GM12878 (cell line): ENCODE measurements at places on chromosomes 12 and 14.

DNA sequence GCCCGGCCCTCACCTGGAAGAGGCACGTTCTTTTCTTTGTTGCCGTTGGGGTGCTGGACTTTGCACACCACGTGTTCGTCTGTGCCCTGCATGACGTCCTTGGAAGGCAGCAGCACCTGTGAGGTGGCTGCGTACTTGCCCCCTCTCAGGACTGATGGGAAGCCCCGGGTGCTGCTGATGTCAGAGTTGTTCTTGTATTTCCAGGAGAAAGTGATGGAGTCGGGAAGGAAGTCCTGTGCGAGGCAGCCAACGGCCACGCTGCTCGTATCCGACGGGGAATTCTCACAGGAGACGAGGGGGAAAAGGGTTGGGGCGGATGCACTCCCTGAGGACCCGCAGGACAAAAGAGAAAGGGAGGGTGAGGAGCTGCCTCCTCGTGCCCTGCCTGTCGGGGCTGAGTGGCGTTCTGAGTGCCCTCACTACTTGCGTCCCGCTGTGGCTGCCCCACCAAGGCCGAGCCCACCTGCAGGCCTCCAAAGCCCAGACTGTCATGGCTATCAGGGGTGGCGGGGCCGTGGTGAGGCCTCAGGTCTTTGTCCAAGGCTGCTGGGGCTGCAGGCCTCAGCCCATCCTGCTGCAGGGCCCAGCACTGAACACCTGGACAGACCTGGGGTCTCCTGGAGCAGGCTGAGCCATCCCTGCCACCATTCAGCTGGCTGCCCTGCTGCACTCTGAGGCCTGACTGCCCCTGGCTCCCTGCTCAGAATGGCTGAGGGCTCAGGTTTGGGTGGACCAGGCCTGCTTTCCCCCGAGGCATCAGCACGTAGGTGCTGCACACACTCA, 329.7 kb downstream of the TMEM121 start:
- no peak for DNase-seq

- DNase-seq = no peak
Observed at GRCh38 chr12:106743270-106743988, 31.1 kb upstream of the RIC8B start.

DNA sequence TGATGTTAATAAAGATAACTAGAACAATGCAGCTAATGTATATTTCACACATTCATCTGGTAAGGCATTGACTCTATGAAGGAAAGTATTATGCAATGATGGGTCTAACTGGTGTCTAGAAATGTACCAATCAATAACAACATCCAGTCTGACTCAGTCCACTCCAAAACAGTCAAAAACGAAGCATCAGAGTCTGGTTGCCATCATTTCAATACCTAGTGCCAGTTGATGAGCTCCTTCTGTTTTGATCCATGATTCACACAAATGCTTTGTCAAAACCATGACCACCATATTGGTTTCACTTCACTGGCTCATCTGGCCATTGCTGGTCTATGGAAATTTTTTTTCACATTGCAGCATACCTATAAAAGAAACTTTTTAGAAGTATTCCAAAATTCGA, 747.2 kb upstream of the TMEM132C start:
- no peak for DNase-seq

- DNase-seq = no peak
Observed at GRCh38 chr14:28867571-28867970, 101.0 kb downstream of the FOXG1 start.

DNA sequence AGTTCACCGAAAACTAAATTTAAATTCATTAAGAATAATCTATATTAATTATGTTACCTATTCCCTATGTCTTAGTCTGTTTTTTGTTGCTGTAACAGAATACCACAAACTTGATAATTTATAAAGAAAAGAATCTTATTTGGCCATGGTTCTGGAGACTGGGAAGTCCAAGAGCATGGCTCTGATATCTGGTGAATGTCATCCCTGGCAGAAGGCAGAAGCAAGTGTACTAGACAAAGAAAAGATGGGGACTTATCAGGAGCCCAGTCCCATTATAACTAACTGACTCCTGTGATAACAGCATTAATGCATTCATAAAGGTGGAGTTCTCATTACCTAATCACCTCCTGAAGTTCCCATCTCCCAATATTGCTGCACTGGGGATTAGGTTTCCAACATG, 33.3 kb upstream of the BCAT1 start:
- DNase-seq = no peak

DNA sequence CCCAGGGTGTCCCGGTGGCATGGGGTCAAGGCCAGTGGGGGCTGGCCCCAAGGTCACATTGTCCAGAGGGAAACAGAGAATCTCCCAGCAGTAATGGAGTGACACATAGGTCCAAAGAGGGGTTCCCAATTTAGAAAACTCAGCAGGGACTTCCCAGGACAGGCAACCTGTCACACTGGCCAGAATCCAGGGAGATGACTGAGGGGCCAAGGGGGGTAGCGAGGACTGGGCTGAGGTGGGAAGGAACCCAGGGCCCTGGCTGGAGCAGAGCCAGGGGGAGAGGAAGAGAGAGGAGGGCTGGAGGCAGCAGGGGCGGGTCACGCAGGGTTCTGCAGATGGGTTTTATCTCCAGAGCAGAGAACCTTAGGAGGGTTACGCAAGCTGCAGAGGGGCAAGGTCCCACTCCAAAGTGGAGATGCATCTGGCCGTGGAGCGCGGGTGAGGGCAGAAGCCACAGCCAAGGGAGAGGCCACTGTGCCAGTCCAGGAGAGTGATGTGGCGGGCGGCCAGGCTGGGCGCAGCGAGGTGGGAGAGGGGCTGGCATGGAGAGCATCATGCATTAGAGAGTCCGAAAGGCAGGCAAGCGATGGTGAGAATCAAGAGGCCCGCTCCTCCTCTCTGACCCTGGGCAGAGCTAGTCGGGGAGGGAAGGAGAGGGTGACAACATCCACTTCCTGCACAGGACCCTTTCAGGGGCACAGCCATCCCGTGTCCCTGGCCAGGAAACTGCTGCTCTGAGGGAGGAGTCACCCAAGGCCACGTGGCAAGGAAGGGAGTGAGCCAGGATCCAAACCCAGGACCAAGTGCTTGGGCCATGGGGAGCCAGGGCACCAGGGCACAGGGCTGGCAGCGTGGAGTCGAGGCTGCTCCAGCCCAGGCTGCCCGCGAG, 29.0 kb downstream of the NCOR2 start:
- no peak for DNase-seq

- no peak for DNase-seq
Observed at GRCh38 chr12:121467638-121468498, 68.0 kb downstream of the RNF34 start.

DNA sequence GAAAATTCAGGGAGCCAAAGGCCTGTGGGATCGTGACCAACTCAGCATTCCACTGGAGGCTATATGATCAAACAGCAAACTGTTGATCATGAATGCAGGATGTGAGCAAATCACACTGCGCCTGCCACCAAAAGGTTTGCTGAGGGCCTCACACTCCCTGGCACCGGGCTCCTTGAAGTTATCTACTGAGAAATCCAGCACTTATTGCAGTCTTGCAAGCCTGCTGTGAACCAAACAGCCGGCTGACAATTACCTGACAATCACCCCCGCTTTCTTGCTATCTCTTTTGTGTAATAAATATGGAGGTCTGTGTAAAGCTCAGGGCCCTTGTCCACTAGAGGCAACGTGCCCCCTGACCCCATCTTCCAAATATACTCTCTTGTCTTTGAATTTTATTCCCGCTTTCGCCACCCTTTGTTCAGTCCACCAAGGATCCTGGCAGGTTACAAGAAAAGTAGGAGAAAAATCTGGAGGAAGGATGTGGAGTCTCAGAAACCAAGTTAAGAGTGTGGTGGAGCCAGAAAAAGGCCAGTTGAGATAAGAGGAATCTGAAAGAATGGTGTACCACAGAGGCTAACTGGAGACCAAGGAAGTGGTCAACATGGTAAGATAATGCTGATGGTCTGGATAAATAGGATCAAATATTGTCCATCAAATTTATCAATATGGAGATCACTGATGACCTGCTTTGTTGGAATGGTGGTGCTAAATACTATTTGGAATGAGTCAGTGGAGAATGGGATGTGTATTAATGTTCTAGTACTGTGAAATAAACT, 229.2 kb downstream of the ALX1 start:
- DNase-seq = no peak

DNA sequence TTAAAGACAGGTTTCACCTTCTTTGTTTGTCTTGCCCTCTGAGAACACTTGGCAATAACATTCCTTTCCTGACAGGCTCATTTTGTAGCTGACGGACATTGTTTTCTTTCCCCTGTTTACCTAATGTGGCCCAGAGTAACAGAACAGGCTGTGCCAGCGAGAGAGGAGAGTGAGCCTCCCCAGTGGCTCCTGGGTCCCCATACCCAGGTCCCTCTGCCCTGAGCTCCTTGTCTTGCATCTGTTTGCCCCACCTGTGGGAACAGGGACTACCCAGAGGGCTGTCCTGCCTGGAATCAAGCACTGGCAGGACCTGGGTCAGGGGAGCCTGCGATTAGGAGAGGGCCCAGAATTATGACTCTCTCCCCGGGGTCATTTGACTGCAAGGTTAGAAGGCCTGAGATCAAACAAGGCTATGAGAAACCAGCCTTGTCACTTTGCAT, 222.9 kb downstream of the ZFP36L1 start:
- DNase-seq = no peak

DNA sequence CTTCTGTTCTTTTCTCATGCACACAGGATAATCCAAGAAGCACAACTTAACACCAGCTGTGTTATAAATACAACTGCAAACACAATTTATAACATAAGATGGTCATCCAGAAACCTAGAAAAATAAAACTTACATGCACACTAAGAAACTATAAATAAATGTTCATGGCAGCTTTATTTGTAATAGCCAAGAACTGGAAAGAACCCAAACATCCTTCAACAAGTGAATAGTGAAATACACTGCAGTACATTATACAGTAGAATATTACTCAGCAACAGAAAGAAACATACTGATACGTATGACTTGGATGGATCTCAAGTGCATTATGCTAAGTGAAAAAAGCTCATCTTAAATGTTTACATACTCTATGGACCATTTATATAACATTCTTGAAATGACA, 132.7 kb downstream of the SPTSSA start:
- no peak for DNase-seq

- no peak for DNase-seq
Observed at GRCh38 chr14:69094481-69094880, 58.4 kb downstream of the DCAF5 start.

DNA sequence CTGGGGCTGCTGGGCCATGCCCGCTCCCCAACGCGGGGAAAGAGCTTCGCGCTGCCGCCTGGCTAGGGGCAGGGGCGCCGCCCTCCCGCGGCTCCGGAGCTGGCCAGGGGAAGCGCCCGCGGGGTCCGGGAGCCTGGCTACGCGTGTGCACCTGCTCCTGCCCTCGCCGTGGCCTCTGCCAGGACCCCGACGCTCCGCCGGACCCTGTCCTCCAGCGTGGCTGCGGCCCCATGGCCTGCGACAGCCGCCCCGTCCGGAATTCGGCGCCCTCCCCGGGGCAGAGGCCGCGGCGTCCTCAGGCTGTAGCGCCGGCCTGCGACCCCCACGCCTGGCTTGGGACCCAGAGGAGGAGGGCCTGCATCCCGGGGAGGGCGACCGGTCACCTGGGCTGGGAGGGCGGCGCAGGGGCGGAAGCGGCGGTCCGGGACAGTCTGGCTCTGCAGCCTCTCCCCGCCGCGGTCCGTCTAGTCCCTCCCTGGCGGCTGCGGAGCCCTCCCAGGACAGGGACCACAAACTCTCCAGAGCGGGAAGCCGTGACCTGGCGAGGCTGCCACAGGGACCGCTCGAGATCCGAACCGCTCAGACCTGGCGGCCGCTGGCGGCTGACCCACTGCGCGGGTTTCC, 85.6 kb downstream of the ALG10 start:
- DNase-seq = no peak

DNA sequence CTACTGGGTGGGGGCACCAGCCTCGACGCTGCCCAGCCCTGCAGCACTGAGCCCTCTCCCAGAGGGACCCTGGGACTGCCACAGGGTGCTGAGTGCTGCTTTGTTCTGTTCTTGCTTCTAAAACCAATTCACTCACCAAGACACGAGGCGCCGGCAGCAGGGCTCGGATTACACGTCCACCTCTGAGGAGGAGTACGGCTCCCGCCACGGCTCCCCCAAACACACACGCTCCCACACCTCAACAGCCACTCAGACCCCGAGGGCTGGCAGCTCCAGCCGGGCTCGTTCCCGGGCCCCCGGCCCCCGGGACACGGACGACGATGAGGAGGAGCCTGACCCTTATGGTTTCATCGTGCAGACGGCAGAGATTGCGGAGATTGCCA, 24.3 kb downstream of the CEP170B start:
- no peak for DNase-seq

DNA sequence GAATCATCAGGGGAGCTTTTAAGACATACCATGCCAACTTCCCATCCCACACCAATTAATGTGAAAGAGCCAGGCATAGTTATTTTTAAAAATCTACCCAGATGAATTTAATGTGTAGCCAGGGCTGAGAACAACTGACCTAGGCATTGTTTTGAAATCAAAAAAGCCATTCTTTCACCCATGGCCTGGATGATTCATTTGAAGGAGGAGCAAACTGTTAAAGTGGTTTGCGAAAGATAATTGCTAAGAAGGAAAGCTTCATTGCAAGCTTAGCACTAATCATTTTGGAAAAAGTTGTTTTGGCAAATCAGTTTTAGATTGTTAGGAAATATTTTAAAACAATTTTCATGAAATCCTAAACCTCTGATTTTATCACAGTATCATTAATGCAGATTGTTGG, 2.1 kb upstream of the GTSF1 start:
- DNase-seq = no peak

GRCh38 chr14:41062826-41063225, 543.9 kb upstream of the LRFN5 start:
- DNase-seq = no peak

- DNase-seq = no peak
Observed at GRCh38 chr12:57258977-57259970, 8.3 kb upstream of the STAC3 start.

DNA sequence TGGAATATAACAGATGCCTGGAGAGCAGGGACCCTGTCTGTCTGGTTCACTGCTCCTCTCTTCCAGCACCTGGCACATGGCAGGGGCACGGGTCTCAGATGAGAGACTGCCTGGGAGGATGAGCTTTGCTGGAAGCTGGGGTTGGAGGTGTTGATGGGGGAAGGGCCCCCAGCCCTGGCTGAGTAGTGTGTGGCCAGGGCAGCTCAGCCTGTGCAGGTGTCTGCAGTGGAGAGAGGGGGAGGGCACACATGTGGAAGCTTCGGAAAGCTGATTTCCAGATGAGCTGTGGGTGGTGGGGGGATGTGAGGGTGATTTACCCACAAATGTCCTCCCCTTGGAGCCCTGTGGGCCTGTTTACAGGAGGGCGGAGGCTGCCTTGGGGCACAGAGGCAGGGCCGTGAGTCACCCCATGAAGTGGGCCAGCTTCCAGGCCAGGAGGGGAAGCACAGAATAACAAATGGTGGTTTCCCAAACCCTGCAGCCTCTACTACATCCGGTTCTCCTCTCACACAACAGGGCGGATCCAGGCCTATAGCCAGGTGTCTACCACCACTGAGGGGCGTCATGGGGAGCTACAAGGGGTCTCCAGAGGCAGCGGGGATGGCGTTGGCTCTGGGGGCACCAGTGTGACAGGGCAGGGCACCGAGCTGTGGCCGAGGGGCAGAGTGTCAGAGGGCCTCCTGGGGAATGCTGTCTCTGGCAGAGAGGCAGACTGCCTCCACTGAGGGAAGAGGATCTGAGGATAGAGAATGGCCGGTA, 11.0 kb downstream of the KRT7 start:
- peak; percentile 66 for DNase-seq
